DMS79 treated with DMSO at 0.1 percent for 48 hours (cell line): ENCODE measurements at places on chromosomes 5 and 9.

- no peak for DNase-seq
Observed at GRCh38 chr9:130639124-130639765, 25.1 kb upstream of the PRDM12 start.

DNA sequence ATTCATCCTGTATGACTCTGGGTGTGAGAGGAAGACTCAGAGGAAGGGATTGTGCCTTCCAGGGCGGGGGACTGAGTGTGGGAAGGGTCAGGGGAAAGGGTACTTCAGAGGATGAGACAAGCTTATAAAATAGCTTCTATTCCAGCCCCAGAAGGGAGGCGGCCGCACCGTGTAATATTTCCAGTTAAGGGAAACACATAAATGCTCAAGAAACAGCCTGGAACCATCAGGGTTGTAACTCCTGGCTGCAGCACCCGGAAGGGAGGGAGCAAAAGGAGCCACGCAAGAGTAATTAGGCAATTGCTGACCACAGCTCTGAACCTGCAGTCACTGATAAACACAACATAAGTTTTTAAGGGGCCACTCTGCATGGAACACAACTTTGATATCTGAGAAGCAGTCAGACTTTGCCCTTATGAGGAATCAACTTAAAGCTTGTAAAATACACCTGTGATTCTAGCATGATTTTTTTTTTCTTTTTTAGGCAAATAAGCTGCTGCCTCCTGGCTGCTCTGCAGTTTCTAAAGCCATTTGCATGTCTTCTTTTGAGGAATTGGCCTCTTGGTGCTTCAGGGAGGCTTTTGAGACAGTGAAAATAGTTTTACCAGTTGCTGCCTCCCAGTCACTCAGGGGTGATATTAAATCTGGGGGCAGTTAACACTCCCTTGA, 382.7 kb downstream of the ENC1 start:
- DNase-seq: peak; percentile 15

DNA sequence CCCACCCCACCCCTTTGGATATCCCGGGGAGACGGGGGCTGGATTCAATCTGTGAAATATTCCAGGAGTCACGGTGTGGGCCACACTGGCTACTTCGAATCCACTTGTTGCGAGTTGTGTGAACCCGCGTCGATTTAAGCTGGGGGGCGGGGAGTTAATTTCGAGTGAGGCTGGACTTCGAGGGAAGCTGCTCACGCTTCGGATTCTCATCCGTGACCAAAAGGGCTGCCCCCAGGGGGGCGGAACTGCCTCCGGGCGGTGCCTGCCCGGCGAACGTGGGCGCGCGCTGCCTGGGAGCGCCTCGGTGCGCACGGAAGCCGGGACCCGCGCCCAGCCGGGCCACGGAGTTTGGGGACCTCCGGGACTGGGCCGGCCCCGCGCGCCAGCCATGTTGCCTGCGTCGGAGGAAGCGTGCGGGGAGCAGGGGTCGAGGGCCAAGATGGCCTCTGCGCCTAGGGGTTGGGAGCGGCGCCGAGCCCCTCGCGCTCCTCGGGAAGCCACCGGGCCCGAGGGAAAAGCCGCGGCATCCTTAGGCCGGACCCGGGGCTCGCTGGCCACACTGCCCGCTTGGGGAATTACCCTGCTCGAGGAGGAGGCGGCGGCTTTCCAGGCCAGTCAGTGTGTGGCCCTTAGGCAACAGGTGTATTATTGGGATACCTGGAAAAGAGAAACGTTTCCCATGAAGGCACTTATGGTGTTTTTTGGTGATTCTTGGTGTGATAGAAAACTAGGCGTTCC, 975 bp downstream of the OCLN start:
- no peak for DNase-seq

- no peak for DNase-seq
Observed at GRCh38 chr5:157865781-157866180, 6.8 kb upstream of the CLINT1 start.
